Renal cortical epithelial cell (primary cell): ENCODE measurements at places on chromosomes 1 and 21. TPM values are rescaled to one million over a fixed set of nuclear protein-coding genes. Genes with fewer than 3 reads are reported as not detected.

DNA sequence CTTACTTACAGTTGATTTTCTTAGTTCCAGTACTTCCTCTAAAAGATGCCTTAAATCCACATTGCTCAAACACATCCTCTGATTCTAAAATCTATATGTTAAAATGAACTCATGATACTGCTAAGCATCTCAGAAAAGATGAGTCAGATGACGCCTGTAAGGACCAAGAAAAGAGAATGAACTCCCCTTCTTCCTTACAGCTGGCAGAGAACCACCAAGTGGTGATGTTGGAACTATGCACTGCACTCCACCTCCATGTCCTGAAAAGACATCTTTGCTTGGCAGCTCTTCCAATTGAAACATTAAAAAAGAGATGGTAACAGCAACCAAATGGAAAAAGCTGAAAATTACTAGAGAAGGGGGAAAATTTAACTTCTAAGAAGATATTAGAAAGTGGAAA lies 648.8 kb downstream of the PTPRC start:
- DNase-seq = no peak

DNA sequence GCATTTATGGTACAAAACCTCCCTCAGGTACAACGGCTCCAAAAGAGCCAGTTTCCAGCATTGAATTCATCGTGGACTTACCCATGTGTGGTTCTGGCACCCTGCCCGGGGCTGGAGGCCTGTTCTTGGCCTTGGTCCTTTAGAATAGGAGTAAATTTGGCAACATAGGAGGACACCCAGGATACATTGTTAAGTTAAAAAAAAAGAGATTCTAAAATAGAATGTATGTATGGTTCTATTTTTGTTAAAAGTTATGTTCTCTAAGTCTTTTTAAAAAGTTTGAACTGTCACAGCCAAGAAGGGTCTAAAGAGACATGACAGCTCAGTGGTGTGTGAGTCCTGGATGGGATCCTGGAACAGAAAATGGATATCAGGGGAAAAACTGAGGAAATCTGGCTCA lies 25.9 kb downstream of the EPHX1 start:
- DNase-seq = no peak

GRCh38 chr1:90671251-90671650 lies 45.9 kb downstream of the BARHL2 start:
- no peak for DNase-seq

DNA sequence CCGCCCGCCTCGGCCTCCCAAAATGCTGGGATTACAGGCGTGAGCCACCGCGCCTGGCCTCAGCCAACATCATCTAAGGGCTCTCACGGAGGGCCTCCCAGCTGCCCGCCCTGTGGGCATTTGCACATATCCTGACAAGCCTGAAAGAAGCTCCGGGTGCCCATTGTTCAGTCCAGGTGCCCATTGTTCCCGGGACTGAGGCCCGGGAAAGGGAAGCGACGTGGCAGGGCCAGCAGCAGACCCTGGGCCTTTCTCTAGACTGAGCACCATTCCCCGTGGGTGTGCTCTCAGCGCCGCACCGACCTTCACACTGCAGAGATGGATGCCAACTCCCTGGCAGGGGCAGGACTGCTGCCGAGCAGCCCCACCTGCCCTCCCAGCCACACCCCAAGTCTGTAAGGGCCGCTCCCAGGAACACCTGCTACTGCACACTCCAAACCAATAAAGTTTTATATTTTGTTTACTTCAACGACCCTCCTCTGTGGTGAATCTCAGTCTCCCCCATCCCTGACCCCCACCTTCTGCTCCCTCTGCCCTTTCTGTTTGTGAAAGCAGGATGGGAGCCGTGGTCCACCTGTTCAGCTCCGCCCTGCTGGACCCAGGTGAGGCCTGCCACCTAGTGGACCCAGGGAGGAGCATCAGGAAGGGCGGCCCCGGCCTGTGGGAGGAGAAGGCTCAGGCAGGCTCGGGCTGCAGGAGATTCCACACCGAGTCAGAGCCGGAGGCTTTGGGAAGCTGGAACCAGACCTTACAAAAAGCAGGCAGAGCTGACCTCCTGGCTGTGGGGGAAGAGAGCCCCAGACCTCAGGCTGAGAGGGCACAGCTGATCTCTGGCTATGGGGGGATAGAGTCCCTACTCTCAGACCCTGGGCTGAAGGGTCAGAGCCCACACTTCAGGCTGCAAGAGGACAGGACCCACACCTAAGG lies 1.1 kb upstream of the TMEM82 start:
- DNase-seq = peak; percentile 42

DNA sequence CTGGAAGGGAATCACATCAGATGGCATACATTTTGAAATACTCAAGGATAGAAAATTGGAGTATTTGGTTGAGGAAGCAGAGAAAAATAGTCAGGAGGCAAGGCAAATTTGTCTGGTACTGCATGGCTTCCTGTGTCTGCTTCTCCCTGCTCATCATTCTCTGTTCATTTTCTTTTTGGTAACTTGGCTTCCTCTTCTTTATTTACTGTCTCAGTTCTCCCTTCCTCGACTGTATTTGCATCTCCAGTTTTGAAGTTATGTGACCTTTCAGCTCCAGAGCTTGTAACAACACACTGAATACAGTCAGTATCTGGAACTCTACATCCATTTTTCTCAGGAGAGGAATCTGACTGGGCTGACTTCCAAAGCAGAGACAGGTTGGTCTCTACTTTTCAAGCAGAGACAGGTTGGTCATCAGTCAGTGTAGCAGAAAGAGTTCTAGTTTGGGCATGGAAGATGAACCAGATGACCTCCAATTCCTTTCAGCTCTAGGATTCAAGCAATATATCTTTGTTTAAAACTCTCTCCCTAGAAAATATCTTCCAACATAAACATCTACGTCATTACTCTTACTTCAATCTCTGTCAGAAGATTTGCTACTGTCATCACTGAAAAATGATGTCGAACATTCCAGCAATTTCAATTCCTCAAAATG lies 571.2 kb downstream of the ADGRL2 start:
- DNase-seq = no peak

DNA sequence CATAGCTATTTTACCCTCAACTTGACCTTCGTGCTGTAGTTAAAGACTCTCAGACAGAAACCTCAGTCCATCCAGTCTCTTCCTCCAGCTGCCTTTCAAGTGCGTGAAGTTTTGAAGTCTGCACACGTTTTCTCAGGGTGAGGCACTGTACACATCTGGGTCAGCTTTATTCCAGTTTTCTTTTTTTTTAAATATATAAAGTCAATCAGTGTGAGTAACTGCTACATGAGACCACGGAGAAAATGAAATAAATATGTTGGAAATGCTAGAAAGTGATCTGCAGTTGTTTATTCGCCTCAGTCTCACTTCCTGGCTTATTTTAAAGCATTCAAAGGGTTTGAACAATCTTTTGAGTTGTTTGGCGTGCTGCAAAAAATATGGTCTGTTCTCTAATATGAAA lies 135.7 kb downstream of the ROR1 start:
- DNase-seq = no peak

DNA sequence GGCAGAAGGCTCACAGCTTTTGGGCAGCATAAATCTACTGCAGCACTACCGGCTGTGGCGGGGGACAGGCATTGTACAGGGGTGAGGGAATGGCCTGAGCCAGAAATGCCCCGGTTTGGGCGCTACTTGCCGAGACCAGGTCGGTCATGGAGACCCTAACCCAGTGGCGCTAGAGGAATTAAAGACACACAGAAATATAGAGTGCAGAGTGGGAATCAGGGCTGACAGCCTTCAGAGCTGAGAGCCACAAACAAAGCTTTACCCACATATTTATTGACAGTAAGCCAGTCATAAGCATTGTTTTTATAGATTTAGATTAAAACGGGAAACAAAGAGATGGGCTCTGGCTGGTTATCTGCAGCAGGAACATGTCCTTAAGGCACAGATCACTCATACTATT lies 101.8 kb downstream of the POU2F1 start:
- no peak for DNase-seq

DNA sequence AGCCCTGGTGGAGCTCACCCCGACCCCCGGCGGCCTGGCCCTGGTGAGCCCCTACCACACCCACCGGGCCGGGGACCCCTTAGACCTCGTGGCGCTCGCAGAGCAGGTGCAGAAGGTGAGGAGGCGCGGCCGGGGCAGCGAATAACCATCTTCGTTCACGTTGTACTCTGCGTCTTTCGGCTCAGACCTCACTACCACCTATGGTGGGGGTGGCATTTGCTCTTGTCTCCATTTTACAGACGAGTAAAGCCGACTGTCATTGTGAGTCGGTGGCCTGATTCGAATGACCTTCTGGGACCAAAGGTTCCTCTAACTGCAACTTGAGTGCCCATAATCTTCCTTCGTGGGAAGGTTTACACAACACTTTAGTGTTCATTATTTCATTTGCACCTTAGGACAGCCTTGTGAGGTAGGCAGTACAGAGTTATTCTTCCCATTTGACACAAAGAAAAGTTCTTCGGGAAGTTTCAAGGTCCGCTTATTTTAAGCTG lies 506 bp downstream of the C1orf50 start:
- no peak for DNase-seq

GRCh38 chr1:234925440-234926263 lies 203.0 kb downstream of the TOMM20 start:
- DNase-seq = peak; percentile 100

DNA sequence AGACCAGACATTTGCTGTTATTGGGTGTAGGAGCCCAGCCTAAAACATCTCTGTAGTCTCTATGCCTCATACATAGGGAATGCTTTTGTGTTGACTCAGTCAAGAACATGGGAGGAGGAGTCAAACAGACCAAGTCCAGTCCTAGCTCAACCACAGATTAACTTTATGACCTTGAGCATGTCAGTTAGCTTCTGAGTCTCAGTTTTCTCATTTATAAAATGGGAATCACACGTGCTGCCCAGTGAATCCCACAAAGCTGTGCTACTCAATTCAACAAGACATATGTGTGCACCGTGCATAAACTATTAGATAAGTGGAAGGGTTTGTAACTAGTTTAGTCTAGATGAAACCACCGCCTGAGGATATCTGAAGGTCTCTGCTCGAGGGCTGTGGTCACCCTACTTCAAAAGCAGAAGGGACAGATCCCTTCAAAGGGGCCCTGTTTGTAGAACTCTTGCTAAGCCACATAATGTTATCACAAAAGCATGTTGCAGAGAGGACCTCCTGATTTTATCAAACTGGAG lies 109.5 kb upstream of the NFIA start:
- DNase-seq = peak; percentile 85

DNA sequence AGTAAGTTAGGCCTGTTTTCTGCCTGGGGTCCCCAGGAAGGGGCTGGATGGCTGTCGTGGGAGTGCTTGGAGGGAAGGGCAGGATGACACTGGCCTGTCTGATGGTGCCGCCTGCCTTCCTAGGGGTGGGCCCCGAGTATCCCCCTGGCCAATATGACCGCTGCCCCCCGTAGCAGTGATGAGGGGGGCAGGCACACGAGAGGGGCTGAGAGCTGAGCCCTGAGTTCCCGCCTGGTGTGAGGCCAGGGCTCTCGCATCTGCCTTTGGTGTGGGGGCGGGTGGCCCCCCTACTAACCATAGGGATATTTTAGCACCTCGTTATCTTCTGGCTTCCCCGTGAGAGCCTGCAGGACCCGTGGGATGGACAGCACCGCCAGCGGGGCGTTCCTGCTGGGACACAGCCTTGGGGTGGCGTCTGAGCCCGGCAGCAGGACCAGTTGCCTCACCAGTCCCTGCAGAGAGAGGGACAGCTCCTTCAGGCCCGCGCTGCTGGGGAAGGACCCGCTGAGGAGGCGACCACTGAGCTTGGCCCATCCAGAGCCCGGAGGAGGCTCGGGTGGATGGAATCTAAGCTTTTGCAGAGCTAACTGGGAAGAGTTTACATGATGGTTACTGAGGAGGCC lies 10.4 kb downstream of the KRTAP10-1 start:
- DNase-seq = no peak

- DNase-seq = no peak
Observed at GRCh38 chr1:243885806-243886205, 35.8 kb upstream of the AKT3 start.

DNA sequence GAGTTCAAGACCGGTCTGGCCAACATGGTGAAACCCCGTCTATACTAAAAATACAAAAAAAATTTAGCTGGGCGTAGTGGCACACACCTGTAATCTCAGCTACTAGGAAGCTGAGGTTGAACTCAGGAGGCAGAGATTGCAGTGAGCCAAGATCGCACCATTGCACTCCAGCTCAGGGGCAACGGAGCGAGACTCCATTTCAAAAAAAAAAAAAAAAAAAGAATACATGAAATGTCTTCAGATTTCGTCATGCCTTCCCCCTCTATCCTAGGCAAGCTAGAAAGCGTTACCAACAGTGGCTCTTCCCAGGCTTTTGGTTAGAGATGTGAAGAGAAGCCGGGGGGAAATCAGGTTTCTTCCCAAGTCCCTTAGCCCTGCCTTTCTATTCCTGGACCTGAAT lies 3.6 kb downstream of the TFF1 start:
- DNase-seq = no peak

- no peak for DNase-seq
Observed at GRCh38 chr21:46515109-46515508, 56.4 kb downstream of the DIP2A start.

DNA sequence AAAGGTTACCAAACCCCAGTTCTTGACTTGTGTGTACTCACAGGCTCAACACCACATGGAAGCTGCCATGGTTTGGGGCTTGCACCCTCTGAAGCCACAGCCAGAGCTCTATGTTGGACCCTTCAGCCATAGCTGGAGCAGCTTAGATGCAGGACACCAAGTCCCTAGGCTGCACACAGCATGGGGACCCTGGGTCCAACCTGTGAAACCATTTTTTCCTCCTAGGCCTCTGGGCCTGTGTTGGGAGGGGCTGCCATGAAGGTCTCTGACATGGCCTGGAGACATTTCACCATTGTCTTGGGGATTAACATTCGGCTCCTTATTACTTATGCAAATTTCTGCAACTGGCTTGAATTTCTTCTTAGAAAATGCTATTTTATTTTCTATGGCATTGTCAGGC lies 62.1 kb upstream of the PRRX1 start:
- no peak for DNase-seq

- DNase-seq = peak; percentile 98
Observed at GRCh38 chr1:58932859-58933598, 149.2 kb upstream of the JUN start.

- DNase-seq = no peak
Observed at GRCh38 chr1:108813326-108813725, 43.6 kb downstream of the AKNAD1 start.

- DNase-seq = no peak
Observed at GRCh38 chr1:147768582-147768981, 8.2 kb upstream of the GJA5 start.

- no peak for DNase-seq
Observed at GRCh38 chr1:10694274-10694632, 102.2 kb downstream of the CASZ1 start.

- DNase-seq = no peak
Observed at GRCh38 chr1:10160907-10161490, 49.4 kb upstream of the KIF1B start.

Gene AMY1B
- total RNA-seq = not detected in 2 replicates

Gene UBASH3A
- not detected in 2 replicates for total RNA-seq

Gene KLHDC7A
- 5.2 and 28.3 TPM in 2 replicates for total RNA-seq

Gene FLG2
- not detected in 2 replicates for total RNA-seq

Gene U2AF1
- total RNA-seq = 11.1 and 34.3 TPM in 2 replicates

Gene HEYL
- 0.10 TPM in 1 of 2 replicates, not detected in the other for total RNA-seq

Gene S100B
- not detected in 2 replicates for total RNA-seq

Gene TAS1R1
- total RNA-seq = not detected in 2 replicates

Gene CLIC6
- total RNA-seq = 0.50 and 2.3 TPM in 2 replicates

Gene DISC1
- 2.4 and 6.1 TPM in 2 replicates for total RNA-seq
